ENCODE measurements at places on chromosomes 6 and 20.

- H3K36me3 ChIP-seq: no peaks in the 10 kb centered on the region
- peak; percentile 81 for ATAC-seq
These were observed 36.3 kb upstream of the DACT2 start for GRCh38 chr6:168355716-168356522.

- H3K4me1 ChIP-seq: no peaks in the 10 kb centered on the region
- no peak overlapping the region for H3K27ac ChIP-seq
- no peaks in the 10 kb centered on the region for H3K36me3 ChIP-seq
- H3K4me3 ChIP-seq: no peak overlapping the region
These were observed 37.6 kb downstream of the SPTLC3 start for GRCh38 chr20:13046409-13046808.

DNA sequence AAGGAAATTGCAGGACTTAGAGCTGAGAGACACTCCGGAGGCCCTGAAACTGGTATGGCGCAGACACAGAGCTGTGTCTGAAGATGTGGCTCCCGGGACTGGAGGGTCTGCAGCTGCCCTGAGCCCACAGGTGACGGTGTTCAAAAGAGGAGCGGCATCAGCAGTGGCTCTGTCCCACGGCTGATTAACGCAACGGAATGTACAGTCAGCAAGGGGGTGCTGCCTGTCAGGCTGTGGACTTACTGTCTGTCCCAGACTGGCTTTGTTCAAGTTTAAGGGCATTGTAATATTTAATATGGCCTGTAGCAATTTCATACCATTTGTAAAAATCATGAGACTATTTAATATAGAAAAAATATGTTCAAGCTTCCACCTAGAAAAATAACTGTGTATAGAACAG, 228.0 kb upstream of the TAB2 start:
- H3K27me3 ChIP-seq: no peaks in the 10 kb centered on the region
- no peaks in the 10 kb centered on the region for H3K36me3 ChIP-seq
- H3K4me3 ChIP-seq: no peak overlapping the region
- H3K4me1 ChIP-seq: peaks cover 39% of the 10 kb centered on the region
- no peak overlapping the region for H3K27ac ChIP-seq

DNA sequence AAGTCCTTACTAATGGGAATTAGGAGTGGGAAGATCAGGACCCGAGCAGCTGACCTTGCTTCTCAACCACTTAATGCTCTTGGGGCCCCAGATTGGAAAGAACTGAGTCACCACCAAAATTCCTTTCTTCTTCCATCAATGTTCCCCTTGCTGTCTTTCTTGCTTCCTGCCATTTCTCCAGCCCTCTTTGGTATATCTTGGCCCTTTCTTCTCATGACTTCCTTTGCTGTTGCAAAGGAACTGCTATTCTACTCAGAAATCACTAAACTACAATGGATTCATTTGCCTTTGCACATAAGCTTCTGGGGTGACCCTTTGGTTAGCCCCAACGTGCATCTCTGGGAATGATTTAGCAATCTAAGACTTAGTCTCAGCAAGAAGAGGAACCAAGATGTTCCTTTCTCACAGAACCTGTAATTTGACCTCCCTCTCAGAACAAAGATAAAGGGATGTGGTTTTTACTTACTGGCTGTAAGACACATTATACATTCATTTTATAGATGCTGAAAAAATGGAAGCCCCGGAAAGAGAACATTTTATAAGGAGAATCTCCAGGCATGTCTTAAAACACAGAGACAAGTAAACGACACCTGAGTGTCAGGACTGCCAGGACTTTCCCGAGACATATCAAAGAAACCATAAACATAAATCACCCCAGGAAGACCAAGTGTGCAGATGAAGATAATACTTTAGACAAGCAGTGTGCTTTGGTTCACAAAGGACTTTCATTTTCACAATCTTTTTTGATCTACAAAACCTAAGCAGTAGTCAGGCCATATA, 99.0 kb upstream of the TNFAIP3 start:
- H3K27me3 ChIP-seq: no peaks in the 10 kb centered on the region
- peaks cover 24% of the 10 kb centered on the region for H3K4me1 ChIP-seq
- ATAC-seq: peak; percentile 40
- H3K36me3 ChIP-seq: no peaks in the 10 kb centered on the region

DNA sequence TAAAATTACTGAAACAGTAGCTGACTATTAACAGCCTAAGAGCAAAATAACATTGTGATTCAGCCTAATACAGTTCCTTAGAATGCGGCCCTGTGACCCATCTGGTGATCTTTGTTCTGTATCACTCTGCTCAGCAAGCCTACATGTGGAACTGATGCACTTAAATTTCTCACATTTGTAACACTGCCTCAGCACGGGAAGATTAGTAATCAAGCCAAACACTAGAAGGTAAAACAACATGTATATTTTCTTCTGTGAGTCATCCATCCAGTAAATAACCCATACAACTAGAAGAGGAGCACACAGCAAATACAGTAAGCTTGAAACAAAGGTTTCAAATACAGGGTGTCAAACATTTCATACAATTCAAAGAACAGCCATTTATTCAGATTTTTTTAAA, 189.7 kb upstream of the NOX3 start:
- peak; percentile 79 for ATAC-seq
- no peak overlapping the region for H3K4me3 ChIP-seq
- H3K36me3 ChIP-seq: no peaks in the 10 kb centered on the region
- H3K4me1 ChIP-seq: no peaks in the 10 kb centered on the region

GRCh38 chr6:155185544-155185943, 78.3 kb upstream of the CLDN20 start:
- peaks cover 25% of the 10 kb centered on the region for H3K4me1 ChIP-seq
- no peaks in the 10 kb centered on the region for H3K36me3 ChIP-seq
- no peaks in the 10 kb centered on the region for H3K27me3 ChIP-seq
- peak overlapping the region; percentile 95 for H3K27ac ChIP-seq
- ATAC-seq: no peak

DNA sequence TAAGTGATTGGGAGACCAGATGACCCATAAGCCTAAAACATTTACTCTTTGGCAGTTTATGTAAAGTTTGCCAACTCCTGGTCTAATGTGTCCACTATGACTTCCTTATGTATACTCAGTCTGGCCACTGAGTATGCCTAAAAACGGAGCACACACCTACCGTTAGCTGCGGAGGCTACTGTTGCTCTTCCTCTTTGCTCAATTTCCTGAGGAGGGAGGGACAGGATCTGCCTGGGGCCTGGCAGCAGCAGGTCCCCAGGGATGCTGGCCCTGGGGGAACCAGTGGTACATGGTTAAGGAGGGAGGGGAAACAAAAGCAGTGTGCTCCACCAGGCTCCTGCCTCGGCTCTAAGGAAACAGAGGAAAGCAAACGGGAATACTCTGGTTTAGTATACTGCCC, 113.5 kb downstream of the CDYL start:
- peaks cover 37% of the 10 kb centered on the region for H3K36me3 ChIP-seq
- H3K4me3 ChIP-seq: no peak overlapping the region
- no peak for ATAC-seq

GRCh38 chr6:145830612-145831011, 16.0 kb upstream of the FBXO30 start:
- no peaks in the 10 kb centered on the region for H3K36me3 ChIP-seq
- no peaks in the 10 kb centered on the region for H3K27me3 ChIP-seq
- H3K4me3 ChIP-seq: no peak overlapping the region

DNA sequence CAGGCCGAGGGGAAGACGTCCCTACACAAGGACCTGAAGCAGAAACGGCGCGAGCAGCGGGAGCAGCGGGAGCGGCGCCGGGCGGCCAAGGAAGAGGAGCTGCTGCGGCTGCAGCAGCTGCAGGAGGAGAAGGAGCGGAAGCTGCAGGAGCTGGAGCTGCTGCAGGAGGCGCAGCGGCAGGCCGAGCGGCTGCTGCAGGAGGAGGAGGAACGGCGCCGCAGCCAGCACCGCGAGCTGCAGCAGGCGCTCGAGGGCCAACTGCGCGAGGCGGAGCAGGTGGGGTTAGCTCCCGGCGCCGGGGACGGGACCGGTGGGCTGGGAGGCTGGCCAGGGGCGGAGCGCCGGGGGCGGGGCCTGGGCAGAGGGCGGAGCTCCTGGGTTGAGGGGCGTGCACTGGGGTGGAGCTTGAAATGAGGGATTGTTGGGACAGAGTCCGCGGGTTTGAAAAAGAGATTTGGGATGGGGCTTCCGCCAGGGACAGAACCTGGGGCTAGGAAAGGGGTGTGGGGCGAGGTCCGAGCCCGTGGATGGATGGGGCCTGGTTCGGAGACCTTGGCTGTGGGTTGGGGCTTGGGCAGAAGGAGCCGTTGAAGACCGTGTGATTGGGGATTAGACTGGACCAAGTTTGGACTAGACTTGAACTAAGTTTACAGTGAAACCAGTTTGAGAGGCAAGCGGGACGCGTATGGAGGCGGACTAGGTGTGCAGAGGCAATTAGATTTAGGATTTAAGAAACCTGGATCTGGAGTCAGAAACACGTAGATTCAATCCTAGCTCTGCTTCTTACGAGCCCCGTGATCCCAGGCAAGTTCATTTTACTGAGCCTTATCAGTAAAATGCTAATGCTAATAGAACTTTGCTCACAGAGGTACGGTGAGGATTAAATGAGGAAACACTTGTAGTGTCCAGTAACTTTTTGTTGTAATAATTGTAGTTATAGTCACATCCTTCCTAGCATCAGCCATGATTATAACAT, 20.9 kb downstream of the DEF6 start:
- peaks cover 98% of the 10 kb centered on the region for H3K36me3 ChIP-seq
- ATAC-seq: no peak
- peak overlapping the region; percentile 33 for H3K27ac ChIP-seq
- peaks cover 26% of the 10 kb centered on the region for H3K4me1 ChIP-seq
- H3K27me3 ChIP-seq: no peaks in the 10 kb centered on the region

GRCh38 chr6:112085286-112086065, 1.8 kb downstream of the TUBE1 start:
- no peaks in the 10 kb centered on the region for H3K4me1 ChIP-seq
- peaks cover 49% of the 10 kb centered on the region for H3K36me3 ChIP-seq
- peak overlapping the region; percentile 27 for H3K4me3 ChIP-seq
- no peak overlapping the region for H3K27ac ChIP-seq

- H3K36me3 ChIP-seq: no peaks in the 10 kb centered on the region
- H3K27me3 ChIP-seq: peaks cover 3% of the 10 kb centered on the region
- H3K27ac ChIP-seq: no peak overlapping the region
- no peaks in the 10 kb centered on the region for H3K4me1 ChIP-seq
These were observed 8.0 kb upstream of the UTRN start for GRCh38 chr6:144277174-144277573.

- H3K4me3 ChIP-seq: peak overlapping the region; percentile 84
- no peak overlapping the region for H3K27ac ChIP-seq
- no peaks in the 10 kb centered on the region for H3K27me3 ChIP-seq
- peaks cover 10% of the 10 kb centered on the region for H3K36me3 ChIP-seq
- no peak for ATAC-seq
These were observed 10.4 kb downstream of the FAM110A start for GRCh38 chr20:843912-844311.

DNA sequence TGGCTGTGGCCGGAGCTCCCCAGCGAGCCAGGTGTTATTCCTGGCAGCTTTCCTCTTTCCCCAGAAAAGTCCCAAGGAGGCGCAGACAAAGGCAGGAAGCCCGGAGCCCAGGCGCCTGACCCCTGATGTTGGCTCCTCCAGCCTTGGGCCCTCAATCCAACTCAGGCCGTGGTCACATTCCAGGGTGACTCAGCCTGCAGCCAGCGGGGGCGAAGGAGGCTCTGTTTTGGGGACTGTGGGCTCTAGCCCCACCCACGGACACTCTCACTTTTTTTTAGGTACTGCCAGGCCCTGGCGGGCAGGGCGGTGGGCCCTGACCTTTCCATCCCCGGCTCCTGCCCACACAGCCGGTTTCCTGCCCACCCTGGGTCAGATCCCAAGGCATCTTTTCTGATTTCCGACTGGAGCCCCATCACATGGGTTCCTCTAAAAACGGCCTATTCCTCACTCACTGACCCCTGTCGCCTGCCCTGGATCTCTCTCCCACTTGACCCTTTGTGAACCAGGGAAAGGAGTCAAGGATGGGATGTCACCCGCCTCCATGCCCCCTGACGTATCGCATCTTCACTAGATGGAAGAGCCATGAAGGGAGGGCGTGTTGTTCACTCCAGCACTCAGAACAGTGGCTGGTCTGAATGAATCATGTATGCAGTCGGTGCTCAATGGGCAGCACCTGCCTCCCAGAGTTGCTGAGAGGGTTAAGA, 5.5 kb downstream of the PTGIS start:
- ATAC-seq: no peak
- H3K27me3 ChIP-seq: peaks cover 48% of the 10 kb centered on the region
- H3K4me3 ChIP-seq: no peak overlapping the region
- no peak overlapping the region for H3K27ac ChIP-seq
- no peaks in the 10 kb centered on the region for H3K4me1 ChIP-seq

DNA sequence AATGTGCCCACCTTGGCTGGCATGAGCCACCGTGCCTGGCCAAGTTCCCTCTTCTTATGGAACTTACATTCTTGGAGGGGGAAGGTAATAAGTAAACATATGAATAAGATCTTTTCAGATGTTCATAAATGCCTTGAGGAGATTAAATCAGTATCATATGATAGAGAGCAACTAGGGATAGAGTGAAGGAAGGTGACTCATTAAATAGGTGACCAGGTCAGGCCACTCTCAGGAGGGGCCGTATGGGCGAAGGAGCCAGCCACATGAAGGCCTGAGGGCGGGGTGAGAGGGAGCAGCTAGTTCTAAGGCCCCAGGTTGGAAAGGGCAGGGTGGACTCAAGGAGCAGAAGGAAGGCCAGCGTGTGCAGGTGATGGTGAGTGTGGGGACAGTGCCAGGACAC, 91.1 kb downstream of the UST start:
- no peaks in the 10 kb centered on the region for H3K36me3 ChIP-seq
- peaks cover 22% of the 10 kb centered on the region for H3K4me1 ChIP-seq
- ATAC-seq: no peak
- H3K27me3 ChIP-seq: no peaks in the 10 kb centered on the region
